ENCODE measurements at places on chromosomes 6 and 20.

DNA sequence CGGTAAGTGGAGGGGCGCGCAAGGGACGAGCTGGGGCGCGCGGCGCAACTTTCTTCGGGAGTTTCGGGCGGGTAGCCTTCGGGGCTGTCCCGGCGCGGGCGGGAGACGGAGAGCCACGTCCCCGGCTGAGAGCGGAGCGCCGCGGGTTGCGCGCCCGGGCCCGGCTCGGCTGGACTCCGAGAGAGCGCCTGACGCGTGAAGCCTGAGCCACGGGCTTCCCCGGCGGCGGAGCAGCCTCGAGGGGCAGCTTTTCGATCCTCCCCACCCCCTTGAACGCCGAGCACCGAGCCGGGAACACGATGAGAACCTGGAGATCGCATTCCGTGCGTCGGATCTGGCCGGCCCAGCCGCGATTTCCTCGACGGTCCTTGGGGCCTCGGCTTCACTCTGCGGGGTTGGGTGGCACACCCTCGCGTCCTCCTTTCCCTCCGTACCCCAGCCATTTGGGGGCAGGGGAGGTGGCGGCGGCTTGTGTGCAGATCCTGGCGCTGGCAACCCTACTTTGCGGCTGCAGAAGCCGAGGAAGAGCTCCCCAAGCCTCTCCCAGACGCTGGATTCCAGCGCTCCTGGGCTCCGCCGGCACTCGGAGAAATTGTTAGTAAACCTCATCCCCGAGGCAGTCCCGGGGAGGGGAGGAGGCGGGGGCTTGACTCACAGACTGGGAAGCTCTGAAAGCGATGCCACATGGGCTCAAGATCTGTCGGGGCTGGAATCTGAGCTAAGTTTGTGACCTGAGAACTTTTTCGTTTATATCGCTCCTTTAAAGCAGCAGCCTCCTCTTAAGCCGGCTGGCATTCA lies 572 bp downstream of the DSE start:
- no peak for DNase-seq

DNA sequence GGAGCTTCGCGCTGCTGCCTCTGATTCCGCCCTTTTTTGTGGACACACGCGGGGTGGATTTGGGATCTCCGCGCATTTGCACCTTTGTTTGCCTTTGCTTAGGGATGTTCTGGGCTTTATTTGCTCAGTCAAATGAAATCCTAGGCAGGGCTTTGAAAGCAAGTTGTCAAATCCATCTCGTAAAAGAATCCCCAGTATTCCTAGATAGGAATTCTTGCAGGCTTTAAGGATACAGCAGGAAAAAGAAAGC lies 453 bp downstream of the CEP57L1 start:
- DNase-seq = no peak

- DNase-seq = no peak
Observed at GRCh38 chr20:58109126-58109880, 119.2 kb downstream of the ANKRD60 start.

GRCh38 chr6:114171473-114171872 lies 171.3 kb downstream of the HS3ST5 start:
- no peak for DNase-seq

GRCh38 chr6:12947151-12947871 lies 230.7 kb downstream of the PHACTR1 start:
- no peak for DNase-seq

GRCh38 chr6:35076997-35077712 lies 64.0 kb downstream of the TCP11 start:
- no peak for DNase-seq

DNA sequence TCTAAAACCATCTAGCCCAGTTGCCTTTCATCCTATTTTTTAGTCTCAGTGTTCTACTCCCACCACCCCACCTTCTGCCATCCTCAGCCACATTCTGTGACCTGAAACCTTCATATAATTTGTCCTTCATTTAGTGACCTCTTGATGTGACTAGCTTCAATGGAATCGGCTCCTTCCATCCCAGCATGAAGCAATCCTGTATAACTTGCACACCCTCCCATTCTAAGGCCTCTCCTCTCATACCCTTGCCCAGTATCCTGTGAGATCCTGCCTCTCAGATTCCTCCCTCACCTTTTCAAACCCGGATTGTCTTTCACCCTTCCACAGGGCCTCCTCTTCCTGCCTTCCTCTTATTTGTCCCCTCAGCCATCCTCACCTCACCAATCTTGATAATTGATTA lies 3.1 kb downstream of the ZNF76 start:
- DNase-seq = no peak

DNA sequence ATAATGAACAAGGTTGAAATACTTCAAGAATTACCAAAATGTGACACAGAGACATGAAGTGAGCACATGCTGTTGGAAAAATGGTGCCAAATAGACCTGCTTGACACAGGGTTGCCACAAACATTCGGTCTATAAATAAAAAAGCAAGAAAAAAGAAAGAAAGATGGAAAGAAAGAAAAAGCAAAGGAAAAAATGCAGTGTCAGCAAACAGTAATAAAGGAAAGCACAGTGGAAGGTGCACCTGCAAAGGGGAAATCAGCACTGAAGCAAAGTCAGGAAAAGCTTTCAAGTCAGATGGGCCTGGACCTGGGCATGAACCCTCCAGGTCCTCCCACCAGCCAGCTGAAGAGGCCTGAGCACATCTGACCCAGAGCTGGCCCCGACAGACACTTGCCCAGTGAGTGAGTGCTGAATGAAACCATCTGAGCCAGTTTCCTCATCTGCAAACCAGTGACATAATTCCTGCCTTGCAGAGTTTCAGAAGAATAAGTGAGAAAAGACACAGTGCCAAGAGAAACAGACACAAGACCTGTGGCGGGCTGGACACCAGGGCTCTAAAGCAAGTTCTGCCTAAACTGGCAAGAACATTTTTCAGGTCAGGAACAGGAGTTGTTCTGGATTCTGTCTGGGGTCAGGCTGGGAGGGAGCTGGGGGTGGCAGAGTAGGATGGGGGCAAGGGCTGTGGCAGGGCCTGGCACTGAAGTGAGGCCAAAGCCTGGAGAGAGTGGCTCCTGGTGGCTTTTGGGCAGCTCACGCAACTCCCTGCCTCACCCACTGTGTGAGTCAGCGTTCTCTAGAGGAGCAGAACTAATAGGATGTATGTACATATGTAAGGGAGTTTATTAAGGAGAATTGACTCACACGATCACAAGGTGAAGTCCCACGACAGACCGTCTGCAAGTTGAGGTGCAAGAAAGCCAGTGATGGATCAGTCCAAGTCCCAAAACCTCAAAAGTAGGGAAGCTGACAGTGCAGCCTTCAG lies 23.9 kb upstream of the MICB start:
- no peak for DNase-seq

DNA sequence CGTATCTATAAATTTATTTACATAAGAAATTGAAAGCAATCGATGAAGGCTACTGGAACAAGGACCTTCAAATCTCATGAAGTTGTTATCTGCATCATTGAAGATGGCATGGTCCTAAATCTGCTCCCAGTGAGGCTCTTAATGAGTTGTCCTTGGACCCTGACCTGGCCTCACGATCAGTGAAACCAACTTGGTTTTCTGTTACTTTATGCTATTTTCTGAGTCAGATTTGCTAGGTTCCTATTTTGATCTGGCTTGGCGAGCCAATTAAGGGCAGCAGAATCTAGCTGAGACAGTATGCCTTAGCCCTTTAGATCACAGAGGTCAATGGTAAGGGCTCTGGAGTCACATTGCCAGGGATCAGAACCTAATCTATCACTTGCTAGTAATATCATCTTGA lies 30.1 kb upstream of the NOX3 start:
- DNase-seq = no peak

DNA sequence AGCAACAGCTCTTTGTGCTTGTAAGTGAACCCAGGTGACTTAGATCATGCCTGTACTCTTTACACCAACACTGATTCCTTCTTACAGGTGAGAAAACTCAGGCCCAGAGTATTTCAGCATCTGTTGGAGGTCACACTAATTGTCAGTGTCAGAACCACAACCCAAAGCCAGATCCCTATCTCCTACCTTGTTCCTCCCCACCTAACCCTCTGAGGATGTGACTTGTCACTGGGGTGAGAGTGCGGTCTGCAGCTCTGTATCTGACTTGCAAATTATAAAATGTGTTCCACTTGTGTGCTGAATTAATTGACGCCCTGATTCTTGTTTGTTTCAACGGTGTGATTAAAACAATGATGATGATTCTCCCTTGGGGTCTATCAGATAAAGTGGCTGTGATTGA lies 232.5 kb upstream of the KCNG1 start:
- no peak for DNase-seq

DNA sequence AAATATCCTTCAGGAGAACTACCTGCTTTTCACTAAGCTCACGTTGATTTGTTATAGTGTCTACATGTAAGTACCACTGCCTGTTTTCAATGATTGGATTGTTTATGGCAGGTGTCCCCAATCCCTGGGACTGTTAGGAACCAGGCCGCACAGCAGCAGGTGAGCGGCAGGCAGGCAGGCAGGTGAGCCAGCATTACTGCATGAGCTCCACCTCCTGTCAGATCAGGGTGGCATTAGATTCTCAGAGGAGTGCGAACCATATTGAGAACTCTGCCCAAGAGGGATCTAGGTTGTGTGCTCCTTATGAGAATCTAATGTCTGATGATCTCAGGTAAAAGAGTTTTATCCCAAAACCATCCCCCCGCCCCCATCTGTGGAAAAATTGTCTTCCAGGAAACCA lies 303.3 kb downstream of the EYA4 start:
- DNase-seq = no peak

GRCh38 chr6:72631480-72631879 lies 9.6 kb downstream of the KCNQ5 start:
- DNase-seq = no peak

GRCh38 chr20:53914781-53915445 lies 155.5 kb downstream of the BCAS1 start:
- DNase-seq = no peak

- DNase-seq = no peak
Observed at GRCh38 chr20:9699181-9699580, 139.7 kb downstream of the PAK5 start.

GRCh38 chr20:1802385-1803060 lies 92.7 kb upstream of the SIRPA start:
- DNase-seq = no peak

DNA sequence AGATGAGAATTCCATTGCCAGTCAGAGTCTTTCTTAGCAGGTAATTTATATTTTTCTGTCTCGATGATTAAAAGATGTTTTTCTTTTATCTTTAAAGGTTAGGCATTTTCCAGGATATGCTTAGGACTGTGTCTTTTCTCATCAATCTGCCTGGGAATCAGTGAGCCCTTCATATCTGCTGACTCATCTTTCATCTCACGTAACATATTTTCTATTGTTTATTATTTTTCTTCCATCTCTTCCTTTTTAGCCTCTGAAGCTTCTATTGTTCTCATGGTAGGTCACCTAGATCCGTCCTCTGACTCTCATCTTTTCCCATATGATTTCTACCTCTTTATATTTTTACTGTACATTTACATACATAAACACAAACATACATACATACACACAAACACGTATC lies 8.7 kb downstream of the CCDC28A start:
- DNase-seq = no peak

- DNase-seq = no peak
Observed at GRCh38 chr6:25387483-25387882, 108.3 kb downstream of the CARMIL1 start.

GRCh38 chr6:67506352-67506751 lies 1128.7 kb upstream of the ADGRB3 start:
- DNase-seq = no peak

GRCh38 chr20:20657092-20657491 lies 55.4 kb downstream of the RALGAPA2 start:
- DNase-seq = no peak

DNA sequence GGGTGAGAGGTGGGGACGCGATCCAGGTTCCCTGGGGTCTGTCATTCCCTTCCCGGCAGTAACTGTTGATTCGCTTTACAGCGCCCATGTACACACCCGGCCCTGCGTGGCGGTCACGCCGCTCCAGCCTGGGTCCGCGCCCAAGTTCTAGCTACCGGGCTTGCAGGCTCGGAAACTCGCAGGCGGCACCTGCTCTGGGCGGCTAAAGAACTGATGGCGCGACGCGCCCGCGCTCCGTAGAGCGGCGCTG lies 1.4 kb upstream of the POU3F2 start:
- DNase-seq = no peak

GRCh38 chr20:53045941-53046340 lies 73.8 kb downstream of the TSHZ2 start:
- no peak for DNase-seq

GRCh38 chr6:41546866-41547798 lies 951 bp downstream of the FOXP4 start:
- no peak for DNase-seq

DNA sequence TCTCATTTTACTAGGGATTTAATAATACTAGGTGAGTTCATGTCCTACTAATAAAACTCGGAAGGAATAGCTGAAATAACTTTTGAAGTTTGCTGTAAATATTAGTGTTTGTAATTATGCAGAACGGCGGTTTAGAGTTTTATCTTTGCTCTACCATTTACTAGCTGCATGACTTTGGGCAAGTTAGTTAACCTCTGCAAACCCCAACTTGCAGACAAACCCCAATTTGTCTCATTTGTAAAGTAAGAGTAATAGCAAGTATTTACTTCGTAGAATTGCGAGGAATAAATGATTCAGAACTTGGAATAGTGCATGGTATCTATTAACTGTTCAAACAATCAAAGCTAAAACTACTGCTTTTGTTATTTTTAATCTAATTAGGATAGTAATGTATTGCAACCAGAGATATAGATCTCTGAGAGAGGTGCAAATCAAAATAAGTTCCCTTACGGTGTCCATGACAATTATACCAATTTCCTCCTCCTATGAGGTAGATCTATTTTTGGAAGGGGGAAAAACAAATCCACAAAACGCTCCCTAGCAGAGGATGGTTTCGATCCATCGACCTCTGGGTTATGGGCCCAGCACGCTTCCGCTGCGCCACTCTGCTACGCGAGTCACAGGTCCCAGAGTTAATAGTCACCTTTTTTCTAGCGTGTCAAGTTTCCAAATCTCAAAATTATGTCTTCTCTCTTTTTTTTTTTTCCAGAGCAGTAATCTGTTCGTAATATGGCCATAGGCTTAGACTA lies 35.1 kb upstream of the BTN3A2 start:
- DNase-seq = no peak

- DNase-seq = no peak
Observed at GRCh38 chr6:819122-819521, 126.2 kb upstream of the EXOC2 start.

DNA sequence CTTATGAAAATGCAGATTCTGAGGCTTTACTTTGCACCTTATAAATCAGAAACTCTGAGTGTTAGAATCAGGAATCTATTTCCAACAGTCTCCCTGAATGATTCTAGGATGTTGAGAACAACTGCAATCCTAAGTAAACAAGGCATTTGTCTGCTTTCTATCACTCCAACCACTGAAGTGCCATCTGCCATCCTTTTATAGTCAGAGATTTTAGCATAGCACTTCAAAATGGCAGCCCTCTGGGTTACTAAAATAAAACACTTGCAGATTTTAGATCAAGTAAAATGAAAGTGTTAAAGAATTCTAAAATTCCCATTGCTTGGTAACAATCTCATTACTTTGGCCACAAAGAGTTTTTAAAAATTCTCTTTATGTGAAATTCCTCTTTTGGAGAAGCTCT lies 258.9 kb downstream of the CD109 start:
- no peak for DNase-seq

GRCh38 chr6:131080084-131080483 lies 17.0 kb upstream of the EPB41L2 start:
- no peak for DNase-seq

- DNase-seq = no peak
Observed at GRCh38 chr20:47677635-47678453, 107.4 kb downstream of the SULF2 start.
